Right hindlimb (tissue), 1 donor: ENCODE measurements at places on chromosomes 12 and 14.

DNA sequence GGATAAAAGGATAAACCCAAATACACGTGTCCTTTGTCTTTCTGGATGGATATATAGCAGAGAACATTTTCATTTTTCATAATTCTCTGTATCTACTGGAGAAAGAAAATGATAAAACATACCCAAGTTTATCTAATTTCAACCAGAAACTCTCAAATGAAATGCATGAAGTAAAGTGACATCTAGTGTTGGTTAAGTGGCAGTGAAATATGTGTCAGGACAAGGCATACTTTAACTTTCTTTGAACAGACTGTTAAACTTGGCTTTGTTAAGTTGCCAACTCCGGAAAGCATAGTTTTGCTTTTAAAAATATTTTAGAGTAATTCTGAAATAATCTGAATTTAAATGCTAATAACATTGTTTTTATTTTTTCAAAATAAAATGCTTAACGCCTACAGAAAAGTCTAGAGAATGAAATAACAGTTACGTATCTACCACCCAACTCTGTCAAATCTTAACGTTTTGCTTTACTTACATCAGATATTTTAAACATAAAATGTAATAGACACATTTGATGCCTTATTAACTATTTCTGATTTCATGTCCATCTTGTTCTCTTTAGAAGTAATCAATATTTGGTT is 25.2 kb upstream of the NTN4 start:
- no peak for DNase-seq

- no peak for DNase-seq
These were observed 79.7 kb upstream of the DIO3 start for GRCh38 chr14:101481557-101481956.

DNA sequence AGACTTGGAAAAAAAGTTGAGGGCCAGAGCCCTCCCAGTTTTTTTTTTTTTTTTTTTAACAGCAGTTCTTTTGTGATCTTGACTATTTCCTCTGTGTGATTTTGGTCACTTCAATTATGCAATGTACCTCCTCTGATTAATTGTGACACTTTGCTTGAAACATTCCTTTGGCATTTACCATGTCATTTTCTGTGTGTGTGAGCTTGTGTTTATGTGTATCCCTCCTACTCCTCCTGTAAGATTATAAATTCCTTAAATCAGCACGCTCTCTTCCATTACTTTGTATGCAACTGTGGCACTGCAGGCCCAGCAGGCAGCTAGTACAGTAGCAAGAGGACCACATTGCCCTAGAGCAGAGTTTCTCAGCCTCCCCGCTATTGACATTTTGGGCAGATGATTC is 33.2 kb upstream of the GALNT16 start:
- DNase-seq, result no peak

DNA sequence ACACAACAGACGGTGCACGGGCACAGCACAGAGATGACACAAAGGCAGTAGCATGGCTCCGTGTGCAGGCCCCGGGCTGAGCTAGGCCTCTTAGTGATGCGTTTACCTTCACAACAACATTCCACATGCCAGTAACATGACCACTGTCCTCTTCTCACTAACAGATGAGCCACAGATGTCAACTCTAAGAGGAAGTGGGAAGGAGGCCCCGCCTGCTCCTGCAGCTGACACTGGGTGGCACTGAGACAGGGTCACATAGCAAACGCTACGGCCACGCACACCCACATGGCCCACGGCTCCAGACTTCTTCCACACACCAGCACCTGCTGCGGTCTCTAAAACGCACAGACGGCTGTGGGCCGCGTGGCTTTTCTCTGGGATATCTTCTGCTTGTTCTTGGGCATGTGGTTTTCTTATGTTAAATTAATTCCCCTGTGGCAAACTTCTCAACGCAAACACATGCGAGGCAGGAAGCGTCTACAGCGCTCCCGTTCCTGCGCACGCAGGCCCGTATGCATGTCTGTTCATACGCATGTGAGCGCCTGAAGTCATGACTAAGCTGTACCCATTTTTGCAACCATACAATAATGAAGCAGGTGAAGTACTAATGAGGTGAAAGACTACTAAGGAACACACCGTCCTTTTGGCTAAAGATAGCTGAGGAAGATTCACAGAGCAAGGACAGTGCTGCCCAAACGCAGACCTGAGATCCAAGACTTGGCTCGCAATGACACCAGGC is 26.8 kb downstream of the AMN start:
- peak; percentile 49 for DNase-seq

DNA sequence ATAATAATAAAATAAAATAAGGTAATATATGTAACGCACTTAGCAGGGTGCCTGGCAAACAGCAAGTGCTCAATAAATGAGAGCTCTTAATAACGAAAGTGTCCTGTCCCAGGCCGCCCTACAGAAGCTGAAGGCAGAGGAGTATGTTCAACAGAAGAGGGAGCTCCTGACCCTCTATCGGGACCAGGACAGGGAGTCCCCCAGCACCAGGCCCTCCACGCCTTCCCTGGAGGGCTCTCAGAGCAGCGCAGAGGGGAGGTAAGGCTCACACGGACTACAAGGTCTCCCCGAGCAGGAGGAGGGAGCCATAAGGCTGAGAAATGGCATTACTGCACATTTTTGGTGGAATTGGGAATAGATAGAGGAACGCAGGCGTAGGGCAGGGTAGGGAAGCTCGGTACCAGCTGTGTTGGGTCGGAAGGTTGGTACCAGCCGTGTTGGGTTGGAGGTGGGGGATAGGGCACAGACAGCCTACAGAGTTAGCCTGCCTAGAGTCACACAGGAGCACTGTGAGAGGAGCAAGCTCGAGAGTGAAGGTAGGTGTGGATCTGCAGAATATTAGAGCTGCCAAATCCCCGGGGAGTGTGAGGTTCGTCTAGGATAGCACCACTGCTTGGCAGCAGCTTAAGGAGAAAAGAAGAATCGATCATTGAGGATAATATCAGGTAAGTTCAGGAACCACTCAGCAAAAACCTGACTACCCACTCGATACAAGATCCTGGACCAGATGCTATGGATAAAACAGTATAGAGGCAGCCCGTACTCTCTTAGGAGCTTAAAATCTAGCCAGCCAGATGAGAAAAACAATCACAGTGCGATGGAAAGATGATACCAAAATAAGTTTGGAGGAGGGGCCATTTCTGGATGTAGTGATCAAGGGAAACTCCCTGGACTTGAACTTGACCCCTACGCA is 15.3 kb downstream of the TNFRSF1A start:
- peak; percentile 69 for DNase-seq

DNA sequence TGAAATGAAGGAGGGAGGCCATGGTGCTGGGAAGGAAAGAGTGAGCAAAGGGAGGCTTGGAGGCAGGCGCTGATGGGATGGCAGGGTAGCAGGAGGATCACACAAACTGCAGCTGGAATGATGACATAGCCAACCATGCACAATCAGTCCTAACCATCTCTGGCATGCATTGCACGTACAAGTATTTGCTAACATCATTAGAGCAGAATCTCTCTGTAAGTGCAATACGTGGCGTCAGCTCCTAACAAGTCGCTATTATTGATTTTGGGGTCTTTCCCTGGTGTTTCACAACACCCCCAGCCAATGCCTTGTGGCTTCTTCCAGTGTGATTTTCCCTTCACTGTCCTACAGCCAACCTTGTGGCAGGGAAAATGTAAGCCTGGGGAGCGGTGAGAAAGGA is 18.5 kb downstream of the BDKRB1 start:
- no peak for DNase-seq

GRCh38 chr12:91422127-91422526 is 239.5 kb upstream of the DCN start:
- no peak for DNase-seq

- DNase-seq, result peak; percentile 40
These were observed 80.9 kb downstream of the SLC41A2 start for GRCh38 chr12:104877103-104877705.

DNA sequence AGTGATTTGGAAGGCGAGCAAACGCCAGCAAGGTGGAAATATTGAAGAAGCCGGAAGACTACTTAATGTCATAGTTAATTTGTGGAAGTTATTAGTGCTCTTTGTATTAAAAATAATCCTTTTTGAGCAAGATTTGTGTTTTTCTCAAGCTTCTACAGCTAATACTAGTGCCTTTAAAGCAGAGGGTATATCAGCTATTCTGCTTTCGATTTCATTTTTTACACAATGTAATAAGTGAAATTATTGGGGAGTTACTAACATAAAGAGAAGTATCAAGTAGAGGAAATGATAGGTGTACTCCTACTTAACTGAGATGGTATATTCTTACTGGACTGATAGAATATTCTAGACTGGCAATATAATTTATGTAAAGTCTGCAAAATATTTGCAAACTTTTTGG is 392.4 kb upstream of the DCN start:
- no peak for DNase-seq

- DNase-seq, result peak; percentile 70
These were observed 399.8 kb downstream of the RGS6 start for GRCh38 chr14:72332046-72332445.

DNA sequence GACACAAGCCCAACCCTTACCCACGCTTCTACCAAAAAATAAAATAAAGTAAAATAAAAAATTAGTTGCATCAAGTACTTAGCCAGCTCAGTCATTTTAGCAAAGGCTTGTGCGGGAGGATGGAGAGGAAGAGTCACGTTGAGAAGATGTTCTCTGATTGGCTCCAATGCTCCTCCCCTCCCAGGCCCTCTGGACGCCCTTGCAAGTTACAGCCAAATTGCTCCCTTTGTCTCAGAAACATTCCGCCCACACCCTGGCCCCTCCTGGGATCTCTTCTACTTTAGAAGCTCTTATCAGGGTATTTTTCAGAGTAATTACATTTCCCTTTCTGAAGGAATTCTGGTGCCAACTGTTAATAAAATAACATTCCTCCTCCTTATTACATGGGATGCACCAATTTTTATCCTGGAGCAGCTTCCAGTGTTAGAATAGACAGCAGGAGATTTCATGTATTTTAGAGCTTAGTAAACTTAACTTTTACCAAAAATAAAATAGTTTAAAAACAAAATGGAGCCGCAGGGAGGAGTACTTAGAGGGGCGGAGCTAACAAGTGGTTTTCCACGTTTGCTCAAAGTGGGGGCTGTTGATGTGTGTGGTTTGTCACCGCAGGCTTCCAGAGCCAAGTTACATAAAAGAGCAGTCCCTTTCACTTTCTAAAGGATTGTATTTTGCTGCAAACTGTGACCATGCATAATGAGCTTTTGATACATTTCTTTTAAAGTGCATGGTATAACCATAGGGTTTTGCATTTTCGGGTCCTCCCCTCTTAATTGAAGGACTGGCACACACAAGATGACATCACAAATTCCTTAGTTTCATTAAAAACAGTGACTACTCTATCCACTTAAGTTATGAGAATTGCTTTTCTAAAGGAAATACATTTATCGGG is 71.7 kb upstream of the RAP1B start:
- DNase-seq, result peak; percentile 51

DNA sequence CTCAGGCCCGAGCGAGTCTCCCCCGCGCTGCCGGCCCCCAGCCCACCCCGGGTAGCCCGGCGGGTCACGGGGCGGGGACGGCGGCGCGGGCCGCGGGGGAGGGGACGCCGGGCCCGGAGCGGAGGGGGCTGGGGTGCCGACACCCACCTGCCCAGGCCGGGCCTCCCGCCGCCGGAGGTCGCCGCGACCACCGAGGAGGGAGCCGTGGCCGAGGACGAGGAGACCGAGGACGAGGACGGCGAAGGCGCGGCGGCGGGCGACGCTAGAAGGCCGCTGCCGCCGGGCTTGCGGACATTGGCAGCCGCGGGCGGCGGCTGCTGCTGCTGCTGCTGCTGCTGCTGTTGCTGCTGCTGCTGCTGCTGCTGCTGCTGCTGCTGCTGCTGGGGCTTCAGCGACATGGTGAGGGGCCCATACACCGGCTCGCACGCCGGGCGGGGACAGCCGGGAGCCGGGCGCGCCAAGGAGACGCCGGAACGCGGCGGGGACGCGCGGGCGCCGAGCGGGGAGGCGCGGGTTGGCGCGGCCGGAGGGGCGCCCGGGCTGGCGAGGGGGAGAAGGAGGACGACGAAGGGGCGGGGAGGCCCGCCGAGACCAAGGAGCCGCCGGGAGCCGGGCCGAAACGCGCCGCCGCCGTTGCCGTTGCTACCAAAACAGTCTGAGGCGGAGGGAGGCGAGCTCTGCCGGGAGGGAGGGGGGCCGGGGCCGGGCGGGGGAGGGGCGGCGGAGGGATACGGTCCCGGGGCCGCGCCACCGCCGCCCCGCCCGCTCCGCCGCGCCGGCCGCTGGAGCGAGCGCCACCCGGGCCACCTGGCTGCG is at the start of gene ATXN2:
Gene ATXN2, minus strand, starts transcription at position 679 of the 816 bp plus-strand sequence. Its CDS starts 281 bp downstream, at position 398.
- peak; percentile 86 for DNase-seq

GRCh38 chr12:6697584-6698351 is 2.8 kb downstream of the PIANP start:
- DNase-seq, result no peak

DNA sequence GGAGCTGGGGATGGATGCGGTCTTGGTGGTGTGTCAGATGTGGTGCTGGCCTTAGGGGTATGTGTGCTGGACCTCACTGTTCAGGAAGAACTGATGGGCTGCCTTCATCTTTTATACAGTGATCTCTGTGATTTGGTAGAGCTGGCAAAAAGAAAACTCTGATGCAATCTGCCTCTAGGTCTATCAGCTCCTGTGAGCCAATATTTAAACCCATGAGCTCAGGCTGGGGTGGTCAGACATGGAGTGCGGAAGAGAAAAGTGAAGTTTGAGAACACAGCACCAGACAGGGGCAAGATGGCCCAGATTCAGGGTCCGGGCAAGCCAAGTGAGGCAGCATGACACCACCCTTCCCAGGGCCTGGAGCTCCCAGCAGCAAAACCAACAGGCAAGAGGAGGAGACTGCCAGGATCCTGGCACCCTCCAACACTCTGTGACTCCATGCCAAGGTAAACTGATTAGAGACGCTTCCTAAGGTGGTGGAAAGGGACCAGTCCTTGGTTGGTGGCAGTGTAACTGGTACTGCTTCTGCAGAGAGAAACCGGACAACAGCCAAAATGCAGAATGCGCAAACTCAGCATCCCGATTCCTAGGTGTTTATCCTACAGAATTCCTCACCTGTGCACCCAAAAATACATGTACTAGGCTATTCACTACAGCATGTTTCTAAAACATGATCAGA is 82.3 kb downstream of the CHGA start:
- no peak for DNase-seq

DNA sequence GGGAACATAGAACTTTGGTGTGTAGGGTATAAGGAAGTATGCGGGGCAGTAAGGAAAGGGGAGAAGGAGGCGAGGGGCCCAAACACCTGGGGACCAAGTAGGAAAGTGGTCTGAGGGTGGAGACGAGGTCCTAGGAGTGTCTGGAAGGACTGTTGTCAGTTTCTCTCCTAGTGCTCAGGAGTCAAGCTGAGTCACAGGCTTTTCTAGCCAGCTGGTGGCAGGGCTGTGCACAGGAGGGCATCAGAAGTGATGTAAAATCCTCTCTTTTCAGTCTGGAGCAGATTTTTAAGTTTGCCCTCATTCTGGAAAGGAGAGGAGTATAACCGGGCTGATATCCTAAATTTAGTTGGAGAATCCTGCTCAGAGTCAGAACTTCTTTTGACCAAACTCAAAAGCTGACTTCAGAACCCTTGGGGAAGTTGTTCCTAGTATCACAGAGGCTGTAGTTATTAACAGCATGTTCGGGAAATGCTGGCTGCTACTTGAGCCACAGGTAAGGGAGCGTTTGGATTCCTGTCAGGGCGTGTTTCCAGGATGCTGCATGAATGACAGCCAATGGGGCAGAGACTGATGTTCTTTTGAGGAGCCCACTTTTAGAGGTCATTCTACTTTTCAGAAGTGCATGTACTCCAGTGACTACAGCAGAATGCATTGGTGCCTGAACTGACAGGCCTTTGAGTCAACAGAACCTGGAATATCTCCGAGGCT is 19.3 kb downstream of the ZNF664 start:
- no peak for DNase-seq
